ENCODE measurements at places on chromosomes 2 and 18. TPM values are rescaled to one million over a fixed set of nuclear protein-coding genes. Genes with fewer than 3 reads are reported as not detected.
A peak's percentile ranks its signal among the peaks of the same experiment; 100 is the strongest.

- H3K27ac ChIP-seq: no peak overlapping the region
- no peak overlapping the region for H3K4me3 ChIP-seq
- no peaks in the 10 kb centered on the region for H3K4me1 ChIP-seq
These were observed 56.1 kb upstream of the ASAP2 start for GRCh38 chr2:9150568-9150900.

GRCh38 chr2:224027070-224027469 is 12.0 kb downstream of the SERPINE2 start:
- no peaks in the 10 kb centered on the region for H3K36me3 ChIP-seq
- no peak overlapping the region for H3K27ac ChIP-seq
- no peak overlapping the region for H3K4me3 ChIP-seq
- peaks cover 12% of the 10 kb centered on the region for H3K4me1 ChIP-seq
- no peaks in the 10 kb centered on the region for H3K27me3 ChIP-seq

DNA sequence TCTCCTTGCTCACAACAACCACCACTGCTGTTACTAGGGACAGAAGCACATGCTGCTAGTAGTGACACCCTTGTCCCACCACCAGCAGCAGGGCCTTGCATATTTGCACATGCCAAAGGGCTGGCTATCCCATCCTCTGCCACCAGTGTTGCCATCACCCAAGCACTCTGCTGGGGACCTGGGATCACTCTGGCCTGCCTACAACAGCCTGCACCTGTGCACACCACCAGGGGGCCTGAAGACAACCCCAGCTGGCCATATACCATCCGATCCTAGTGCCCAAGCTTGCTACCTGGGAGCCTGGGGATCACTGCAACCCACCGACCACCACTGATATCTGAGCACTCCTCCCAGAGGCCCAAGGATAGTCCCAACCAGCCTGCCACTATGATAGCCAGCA is 99.9 kb upstream of the FANCL start:
- H3K27me3 ChIP-seq: no peaks in the 10 kb centered on the region
- H3K27ac ChIP-seq: no peak overlapping the region
- no peak for DNase-seq

The DSG1 gene
- polyA plus RNA-seq: 0.19 TPM

- DNase-seq: no peak
- no peak overlapping the region for H3K27ac ChIP-seq
- H3K4me3 ChIP-seq: no peak overlapping the region
- H3K4me1 ChIP-seq: no peaks in the 10 kb centered on the region
- peaks cover 9% of the 10 kb centered on the region for H3K27me3 ChIP-seq
These were observed 32.6 kb upstream of the PPP3R1 start for GRCh38 chr2:68284896-68285295.

DNA sequence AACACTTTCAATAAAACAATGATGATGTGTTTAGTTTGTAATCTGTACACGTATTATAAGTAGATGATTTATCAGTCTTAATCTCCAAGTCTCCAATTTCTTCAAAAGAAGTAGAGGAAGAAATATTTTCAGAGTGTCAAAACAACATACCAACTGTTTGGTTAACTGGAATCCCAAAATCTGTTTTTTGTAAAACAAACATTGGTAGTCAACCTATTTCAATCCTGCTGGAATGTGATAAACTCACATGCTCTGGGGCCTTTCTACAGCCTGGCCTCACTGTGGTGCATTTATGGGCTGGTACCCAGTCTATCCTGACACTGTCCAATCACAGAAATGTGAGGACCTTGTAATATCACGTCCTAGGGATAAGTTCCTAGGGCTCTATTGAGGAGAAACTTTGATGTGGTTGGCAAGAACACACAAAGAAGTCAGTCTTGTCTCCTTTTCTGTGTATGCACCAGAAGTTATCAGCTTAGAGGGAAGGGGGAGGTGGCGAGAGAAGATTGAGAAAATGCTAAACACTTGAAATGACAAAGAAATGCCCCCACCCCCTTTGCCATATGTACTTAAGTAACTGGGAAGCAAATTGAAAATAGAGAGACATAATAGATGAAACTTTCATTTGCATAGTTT is 47.2 kb downstream of the PRKRA start:
- no peaks in the 10 kb centered on the region for H3K36me3 ChIP-seq
- no peaks in the 10 kb centered on the region for H3K27me3 ChIP-seq
- DNase-seq: no peak
- H3K4me3 ChIP-seq: no peak overlapping the region

DNA sequence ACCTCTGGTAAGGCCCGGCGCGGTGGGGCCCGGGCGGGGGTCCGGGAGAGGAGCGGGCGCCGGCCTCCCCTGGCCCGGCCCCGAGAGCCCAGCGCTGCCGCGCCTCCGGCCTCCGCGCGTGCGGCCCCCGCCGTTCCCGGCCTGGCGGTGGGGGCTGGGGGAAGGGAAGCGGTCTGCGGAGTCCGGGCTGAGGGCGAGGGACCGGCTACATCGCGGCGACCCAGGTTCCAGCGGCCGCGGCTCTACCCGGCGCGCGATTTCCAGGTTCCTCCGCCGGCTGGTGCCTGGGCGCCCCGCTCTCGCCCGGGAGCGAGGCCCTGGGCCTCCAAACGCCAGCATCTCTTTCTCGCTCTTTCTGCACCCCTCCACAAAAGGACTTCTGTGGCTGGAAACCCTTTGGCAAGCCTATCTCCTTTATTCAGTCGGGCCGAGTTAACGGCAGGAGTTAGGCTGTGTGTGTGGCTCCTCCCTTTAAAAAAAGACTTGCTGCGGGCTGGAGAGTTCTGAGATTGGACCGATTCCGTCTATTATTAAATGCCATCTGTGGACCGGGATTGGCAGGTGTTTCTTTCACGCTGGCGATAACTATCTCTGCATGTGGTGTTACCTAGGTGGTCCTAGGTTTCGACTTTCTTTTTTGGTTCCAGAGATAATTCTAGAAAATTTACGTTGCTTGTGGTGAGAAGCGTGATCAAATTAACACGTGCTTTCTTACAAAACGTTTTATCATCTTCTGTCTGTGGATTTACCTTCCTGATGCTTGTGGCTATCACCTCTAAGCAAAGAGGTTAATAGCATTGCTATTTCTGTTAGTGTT is 592 bp downstream of the ME2 start:
- H3K36me3 ChIP-seq: no peaks in the 10 kb centered on the region
- peak overlapping the region; percentile 96 for H3K27ac ChIP-seq
- peak; percentile 66 for DNase-seq
- H3K27me3 ChIP-seq: no peaks in the 10 kb centered on the region
- peaks cover 12% of the 10 kb centered on the region for H3K4me1 ChIP-seq

All from large intestine (tissue), 12 donors.